ENCODE measurements at places on chromosomes 11 and 22.

DNA sequence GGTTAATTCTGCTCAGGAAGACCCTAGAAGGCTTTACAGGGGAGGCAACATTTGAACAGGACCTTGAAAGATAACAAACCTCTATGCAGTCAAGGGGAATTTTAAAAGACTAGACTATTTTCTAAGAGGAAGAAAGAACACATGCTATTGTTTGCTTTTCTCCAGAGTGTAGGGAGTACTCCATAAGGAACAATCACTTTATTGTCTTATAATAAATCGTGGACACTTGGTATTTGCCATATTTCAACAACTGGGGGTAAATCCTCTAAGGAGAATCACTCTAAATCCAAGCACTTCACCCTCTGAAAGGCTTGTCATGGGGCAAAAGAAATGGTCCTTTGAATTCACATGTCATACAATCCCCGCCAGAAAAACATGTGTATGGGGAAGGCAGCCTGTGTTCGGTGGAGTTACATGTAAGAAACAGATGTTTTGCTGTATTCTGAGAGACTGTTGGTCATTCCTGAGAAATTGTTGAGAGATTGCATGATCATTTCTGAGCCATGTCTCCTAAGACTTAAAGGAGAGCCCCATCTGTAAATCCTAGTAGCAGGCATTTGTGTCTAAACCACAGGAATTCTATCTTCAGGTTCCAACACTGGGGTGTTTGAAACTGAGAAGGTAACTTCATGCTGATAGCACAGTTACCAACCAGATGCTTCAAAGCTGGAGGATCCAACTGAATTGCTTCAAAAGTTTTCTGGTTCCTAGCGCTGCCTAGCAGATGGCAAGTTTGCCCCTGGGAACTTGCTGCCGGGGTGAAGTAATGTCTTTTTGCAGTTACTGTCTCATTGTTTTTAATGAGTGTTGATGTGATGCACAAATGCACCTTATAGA lies 66.8 kb downstream of the FZD4 start:
- no peak for DNase-seq

- DNase-seq = no peak
These were observed 93.4 kb upstream of the SEPTIN5 start for GRCh38 chr22:19620742-19621371.

GRCh38 chr22:45162531-45162930 lies 1.2 kb upstream of the NUP50 start:
- DNase-seq = no peak

DNA sequence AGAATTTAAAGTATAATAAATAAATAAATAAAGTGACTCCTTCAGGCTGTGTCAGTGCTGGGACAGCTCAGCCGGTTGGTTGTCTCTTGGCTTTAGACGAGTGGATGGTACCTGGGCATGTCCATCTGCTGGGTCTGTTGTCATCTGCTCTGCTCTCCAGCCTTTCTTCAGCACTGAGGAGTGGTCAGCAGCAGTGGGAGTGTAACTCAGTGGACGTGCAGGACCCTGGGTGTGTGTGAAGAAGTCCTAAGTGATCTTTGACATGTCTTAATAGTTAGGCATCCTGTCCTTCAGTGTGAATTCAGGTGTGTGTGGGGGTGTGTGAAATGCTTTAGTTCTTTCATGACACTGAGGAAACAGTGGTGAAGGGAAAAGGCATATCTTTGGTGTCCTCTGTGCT lies 24.3 kb downstream of the AMOTL1 start:
- DNase-seq = no peak

DNA sequence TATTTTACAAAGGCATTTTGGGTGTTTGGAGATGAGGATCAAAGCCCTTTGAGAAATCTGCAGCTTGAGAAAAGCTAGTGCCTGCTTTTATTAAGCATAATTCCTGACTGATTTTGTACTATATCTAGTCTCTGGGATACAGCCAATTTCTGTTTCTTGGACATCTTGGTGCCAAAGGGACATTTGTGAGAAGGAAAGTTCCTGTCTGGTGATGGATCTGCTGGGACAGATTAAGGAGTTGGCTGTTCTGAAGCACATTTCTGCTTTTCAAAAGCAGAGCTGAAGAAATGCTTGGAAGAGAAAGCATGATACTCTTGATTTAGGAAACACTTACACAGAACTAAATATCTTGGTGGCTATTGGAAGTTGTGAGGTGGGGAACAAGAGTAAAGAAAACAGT lies 254.6 kb upstream of the CCDC90B start:
- no peak for DNase-seq

- DNase-seq = no peak
These were observed 48.6 kb downstream of the CADM1 start for GRCh38 chr11:115455613-115456012.

DNA sequence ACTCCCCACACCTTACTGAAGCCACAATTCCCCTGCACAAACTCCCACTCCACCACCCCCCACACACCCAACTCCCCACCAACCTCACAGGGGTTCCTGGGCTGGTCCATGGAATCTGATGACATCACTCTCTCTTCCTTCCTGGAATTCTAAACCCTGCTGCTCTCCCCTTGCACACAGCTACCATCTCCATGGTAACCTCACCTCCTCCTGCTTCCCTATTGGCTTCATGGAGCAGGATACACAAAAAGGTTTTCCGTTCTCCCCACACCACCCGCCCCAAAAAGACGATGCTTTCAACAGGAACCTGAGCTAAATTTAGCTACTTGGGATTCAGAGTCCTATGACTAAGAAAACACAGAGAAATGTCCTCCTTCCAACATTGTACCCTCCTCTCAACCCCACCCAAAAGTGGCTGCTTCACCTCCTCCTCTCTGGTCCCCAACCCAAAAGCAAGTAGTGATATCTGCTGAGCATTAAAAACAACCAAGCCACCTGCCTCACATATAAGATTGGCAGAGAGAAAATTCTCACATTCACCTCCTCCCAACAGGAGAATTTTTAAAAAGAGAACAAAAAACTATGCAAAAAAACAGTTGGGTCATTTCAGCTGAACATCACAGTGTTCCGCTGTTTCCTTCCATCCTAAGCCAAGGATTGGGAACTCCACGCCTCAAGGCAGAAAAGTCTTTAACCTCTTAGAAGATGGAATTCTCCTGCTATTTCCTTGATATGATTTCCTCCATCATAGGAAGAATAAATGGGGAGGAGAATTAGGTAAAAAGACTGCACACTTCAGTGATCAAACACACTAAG lies 66.9 kb downstream of the RBFOX2 start:
- DNase-seq = no peak

- no peak for DNase-seq
These were observed 6.8 kb upstream of the OR8B3 start for GRCh38 chr11:124405581-124405980.

GRCh38 chr11:113476553-113476952 lies 1.4 kb upstream of the DRD2 start:
- DNase-seq = no peak

DNA sequence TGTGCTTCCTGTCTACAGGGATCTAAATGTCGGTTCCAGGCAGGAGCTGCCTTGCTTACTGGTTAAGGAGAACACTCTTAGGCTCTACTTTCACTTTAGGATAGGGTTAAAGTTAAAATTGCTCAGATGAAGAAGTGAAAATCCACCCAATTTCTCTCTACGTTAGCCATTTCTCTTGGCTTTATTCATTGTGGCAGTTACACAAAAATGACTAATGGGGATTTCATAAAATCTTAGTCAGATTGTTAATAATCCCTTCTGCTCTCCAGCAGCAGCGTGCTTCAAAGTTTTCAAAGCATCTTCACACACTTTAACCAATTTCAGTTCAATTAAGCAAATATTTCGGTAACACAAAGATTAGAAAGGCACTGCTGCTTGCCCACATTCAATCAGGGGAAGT lies 58.4 kb upstream of the RCN1 start:
- no peak for DNase-seq

DNA sequence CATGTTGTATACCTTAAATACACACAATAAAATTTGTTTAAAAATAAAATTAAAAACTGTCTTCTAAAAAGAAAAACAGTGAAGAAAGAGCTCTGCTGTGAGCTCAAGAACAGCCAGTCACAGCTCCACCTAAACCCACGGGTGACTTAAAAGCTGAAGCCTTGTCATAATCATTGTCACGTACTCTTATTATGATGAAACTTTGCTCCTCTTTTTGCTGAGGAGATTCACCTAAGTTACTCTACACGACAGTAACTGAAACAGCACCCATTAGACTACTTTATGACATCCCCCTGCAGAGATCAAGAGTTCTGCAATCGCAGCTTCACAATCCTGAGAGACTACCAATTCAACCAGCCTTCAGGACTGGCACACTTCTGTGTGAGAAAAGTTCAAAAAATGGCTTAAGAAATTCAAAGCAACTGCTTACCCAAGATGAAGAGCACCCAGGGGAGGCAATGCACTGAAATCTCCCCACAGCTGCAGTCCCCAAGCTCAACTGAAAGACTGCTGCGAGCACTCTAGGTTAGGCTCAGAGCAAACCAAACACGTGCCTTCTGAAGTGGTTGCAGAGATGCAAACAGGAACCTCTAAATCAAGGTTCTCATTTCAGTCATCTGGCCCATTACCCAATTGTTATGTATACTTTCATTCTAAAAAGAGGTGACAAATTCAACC lies at the start of gene JAML:
TSS of gene JAML (minus strand) at position 501 of the 678 bp plus-strand sequence. CDS start 10,145 bp downstream, outside the sequence.
- peak; percentile 77 for DNase-seq

GRCh38 chr11:41483956-41484355 lies 24.5 kb upstream of the LRRC4C start:
- no peak for DNase-seq

GRCh38 chr11:111582163-111582562 lies 20.1 kb upstream of the SIK2 start:
- no peak for DNase-seq

- no peak for DNase-seq
These were observed 34.0 kb downstream of the SIK3 start for GRCh38 chr11:117064275-117064674.

DNA sequence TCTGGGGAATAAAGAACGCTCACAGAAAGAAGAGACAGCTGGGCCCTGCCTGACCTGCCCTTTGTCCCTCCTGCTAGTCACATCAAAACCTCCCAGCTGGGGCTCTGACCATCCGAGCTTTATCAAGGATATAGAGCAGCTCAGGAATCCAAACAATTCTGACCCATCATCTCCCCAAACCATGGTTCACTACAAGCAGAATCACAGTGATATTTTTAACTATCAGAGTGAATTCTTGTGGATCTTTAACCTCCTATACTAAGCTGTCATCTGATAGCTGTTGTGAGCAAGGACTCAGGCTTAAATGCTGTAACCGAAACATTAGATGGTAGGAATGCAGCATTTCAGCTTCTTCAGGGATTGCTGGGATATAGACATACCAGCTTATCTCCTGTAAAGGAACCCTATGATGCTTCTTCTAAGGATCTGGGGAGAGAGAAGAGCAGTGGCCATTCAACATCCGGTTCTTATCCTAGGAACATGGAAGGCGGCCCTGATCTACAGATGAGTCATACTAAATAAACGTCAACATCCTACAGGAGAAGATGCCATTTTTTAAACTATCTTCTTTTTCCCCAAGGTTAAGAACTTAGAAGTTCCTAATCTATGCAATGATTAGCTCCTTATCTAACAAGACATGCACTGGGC lies 84.7 kb upstream of the AKIP1 start:
- no peak for DNase-seq

GRCh38 chr11:66068923-66069714 lies 953 bp upstream of the PACS1 start:
- peak; percentile 50 for DNase-seq

- DNase-seq = no peak
These were observed 139.0 kb downstream of the ETS1 start for GRCh38 chr11:128448200-128448886.

DNA sequence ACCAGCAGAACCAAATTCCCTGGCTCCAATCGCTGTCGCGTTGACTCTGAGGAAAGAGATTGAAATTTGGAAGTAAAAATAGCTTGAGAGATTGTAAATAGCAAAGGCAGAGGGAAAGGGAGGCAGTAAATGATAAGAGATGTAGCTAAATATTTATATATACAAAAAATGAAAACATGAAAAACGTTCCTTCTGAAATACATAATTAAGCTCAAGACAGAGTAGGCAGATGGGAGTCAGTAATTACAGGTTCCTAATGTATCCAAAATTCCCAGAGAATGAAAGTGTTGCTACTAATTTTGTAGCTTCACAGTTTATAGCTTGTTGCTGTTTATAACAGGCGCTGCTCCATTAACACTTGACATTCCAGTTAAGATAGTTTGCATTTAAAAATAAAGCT lies 648.7 kb downstream of the KCNA4 start:
- no peak for DNase-seq

DNA sequence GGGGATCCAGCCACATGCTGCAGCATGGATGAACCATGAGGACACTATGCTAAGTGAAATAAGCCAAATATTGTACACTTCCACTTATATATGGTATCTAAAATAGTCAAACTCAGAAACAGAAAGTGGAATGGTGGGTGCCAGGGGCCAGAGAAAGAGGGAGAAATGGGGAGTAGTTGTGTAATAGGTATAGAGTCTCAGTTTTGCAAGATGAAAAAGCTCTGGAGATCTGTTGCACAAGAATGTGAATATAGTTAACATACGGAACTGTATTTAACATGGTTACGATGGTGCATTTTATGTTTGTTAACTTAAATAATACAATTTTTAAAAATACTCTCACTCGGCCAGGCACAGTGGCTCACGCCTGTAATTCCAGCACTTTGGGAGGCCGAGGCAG lies 21.2 kb downstream of the GDPD5 start:
- DNase-seq = no peak

GRCh38 chr11:5596607-5597201 lies at the start of gene TRIM6:
TRIM6 (plus strand) TSS chr11:5596637; CDS start chr11:5596898, 261 bp downstream.
- DNase-seq = no peak

DNA sequence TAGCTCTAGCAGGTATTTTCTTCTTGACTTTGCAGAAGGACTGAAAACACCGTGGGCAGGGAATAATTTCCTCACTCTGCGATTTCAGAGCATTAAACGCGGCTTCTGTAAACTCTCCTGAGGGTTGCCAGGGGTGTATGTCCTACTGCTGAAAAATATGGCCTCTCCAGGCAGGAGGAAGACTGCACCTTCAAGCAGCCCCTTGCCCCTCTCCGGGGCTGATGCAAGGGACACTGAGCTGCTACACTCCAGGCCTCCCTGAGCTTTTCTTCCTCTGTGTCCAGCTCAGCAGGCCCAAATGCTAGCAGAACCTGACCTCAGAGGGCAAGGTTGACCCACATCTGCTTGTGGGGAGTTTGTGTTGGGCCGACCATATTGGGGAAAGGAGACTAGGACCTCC lies 2.2 kb downstream of the CD6 start:
- DNase-seq = no peak

- DNase-seq = peak; percentile 55
These were observed 787 bp downstream of the LRRC10B start for GRCh38 chr11:61509043-61510029.

- no peak for DNase-seq
These were observed 38.3 kb downstream of the PISD start for GRCh38 chr22:31623592-31624304.

DNA sequence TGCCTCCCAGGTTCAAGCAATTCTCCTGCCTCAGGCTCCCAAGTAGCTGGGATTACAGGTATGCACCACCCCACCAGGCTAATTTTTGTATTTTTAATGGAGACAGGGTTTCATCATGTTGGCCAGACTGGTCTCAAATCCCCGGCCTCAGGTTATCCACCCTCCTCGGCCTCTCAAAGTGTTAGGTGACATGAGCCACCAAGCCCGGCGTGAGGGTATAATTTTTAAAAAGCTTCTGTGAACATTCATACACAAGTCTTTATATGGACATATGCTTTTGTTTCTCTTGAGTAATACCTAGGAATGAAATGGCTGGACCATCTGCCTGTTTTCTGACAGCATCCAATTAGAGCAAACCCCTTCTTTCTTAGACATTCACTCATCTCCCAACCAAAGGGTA lies 14.3 kb upstream of the NAALAD2 start:
- no peak for DNase-seq

Data from CD4-positive, alpha-beta T cell treated with Interleukin-21 for 1 hour (primary cell).